ENCODE measurements at places on chromosomes 7 and 10.

- no peak for DNase-seq
These were observed 73.9 kb downstream of the KAT6B start for GRCh38 chr10:74900297-74900696.

- DNase-seq, result no peak
These were observed 7.0 kb downstream of the ATP6V0E2 start for GRCh38 chr7:149880638-149881311.

GRCh38 chr7:74027683-74028320, at the start of gene ELN:
ELN (plus strand) TSS chr7:74028173; CDS start chr7:74028188, 15 bp downstream.
- DNase-seq, result no peak

DNA sequence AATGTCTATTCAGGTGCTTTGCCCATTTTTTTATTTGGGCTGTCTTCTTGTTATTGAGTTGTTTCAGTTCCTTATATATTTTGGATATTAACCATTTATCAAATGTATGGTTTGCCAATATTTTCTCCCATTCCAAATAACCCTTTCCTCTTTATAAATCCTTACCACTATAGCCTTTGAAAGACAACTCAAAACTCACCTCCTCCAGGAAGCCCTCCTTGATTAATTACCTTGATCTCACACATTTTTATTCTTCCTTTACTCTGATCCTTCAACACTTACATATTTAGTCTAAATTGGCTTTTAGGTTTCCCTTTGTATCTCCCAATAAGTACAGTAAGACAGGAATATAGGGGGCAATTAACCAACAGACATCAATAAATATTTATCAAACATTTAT, 42.9 kb downstream of the NRCAM start:
- no peak for DNase-seq

DNA sequence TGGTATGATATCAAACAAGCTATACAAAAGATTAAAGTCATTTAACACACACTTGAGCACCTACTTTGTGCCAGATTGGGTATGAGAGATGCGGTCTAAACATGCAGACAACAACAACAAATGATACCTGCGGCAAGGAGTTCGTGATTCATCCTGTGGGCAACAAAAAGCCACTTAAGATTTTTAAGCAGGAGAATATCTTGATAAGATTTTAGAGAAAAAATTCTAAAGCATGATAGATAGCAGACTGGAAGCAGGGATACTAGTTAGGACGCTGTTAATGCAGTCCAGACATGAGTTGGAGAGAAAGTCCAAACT, 1.6 kb upstream of the KBTBD2 start:
- DNase-seq, result no peak

DNA sequence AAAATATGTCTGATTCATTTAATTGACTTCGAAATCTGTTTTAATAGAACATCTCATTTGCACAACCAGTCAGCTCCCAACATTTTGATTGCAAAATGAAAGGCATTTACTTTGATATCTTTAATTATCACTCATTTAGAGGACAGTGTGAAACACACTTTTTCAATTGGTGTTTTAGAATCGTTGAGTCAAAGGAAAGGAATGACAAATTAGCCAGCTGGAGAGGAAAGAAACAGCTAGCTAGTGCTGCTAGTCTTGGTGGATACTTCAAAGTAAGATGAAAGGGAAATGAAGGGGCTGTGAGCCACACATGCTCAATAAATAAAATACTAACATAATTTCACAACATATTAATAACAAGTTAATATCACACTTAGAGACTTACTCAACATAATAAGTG, 570.2 kb downstream of the PHTF2 start:
- no peak for DNase-seq

Measured in fibroblast of skin of left quadriceps (primary cell).